Osteoblast (primary cell): ENCODE measurements at places on chromosomes 4 and X. TPM values are rescaled to one million over a fixed set of nuclear protein-coding genes. Genes with fewer than 3 reads are reported as not detected.

The PCDH7 gene
- total RNA-seq = 0.72 and 3.8 TPM in 2 replicates

The PRR27 gene
- not detected in 2 replicates for total RNA-seq

The NUDT10 gene
- total RNA-seq = 2.5 and 2.7 TPM in 2 replicates

The CXCL3 gene
- 0.36 TPM in 1 of 2 replicates, not detected in the other for total RNA-seq

GRCh38 chr4:142840516-142841123 is 5.5 kb downstream of the INPP4B start:
- DNase-seq = no peak

- DNase-seq = peak; percentile 84
Measured at GRCh38 chrX:119887721-119888425, 7.8 kb upstream of the AKAP14 start.

DNA sequence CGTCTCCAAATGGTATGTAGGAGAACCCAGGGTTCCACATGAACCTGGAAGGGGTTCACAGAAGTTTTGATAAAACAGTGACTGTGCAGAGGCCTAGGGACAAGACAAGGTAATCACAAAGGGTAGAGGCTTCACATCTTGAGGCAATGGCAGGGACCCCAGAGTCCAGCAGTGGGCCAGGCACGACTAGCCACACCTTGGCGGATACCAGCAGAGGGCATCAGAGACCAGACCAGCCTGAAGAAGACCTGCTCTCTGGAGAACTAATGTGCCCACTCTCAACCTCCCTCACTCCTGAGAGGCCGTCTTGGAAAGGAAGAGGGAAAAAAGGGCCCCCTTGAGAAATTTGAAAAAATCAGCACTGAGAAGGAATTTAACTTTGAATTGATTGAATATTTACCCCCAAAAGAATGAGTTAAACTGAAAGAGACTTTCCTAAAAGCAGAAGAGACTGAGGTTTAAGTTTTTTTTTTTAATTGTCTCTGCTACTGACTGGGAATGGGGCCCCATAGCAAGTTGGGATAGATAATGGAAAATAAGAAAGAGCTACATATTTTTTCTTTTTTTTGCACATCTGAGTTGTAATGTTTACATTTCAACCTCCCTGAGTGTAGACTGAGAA is 243.8 kb upstream of the JADE1 start:
- no peak for DNase-seq

DNA sequence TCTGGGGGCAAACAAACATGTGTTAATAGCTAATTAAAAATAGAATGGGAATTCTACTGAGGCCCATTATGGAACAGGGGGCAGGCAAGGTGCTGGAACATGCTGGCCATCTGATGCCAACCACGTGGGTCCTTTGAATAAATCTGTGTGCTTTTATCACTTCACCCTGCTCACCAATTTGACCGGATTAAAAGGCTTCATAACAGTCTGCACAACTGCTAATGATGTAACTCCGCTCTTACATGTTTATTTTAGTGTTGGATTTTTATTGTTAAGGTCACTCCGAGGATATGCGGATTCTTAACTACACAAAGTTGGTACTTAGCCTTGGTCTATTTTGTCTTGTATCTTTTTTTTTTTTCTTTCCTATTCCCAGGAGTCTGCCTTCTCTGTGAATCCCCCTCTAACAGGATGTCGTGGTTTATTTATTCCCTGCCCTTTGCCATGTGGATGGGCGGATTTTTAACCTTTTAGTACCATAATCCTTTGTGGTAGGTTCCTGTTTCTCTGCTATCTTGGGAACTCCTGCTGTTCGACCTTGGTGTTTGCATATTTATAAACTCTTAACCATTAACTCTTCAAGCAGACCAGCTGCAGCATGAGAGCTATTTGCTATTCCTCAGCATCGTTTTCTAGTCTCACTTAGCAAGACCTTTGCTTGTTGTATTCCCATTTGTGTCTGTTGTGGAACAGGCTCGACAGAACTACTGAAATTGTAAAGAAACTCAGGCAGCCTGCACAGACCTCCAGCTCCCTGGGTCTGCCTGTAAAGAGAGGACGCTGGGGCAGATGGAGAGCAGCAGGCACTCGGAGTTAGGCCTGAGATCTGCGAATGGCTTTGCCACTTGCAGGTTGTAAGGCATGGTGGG is 38.0 kb downstream of the TRIM2 start:
- no peak for DNase-seq

- DNase-seq = peak; percentile 58
Measured at GRCh38 chr4:109820563-109820962, 5.0 kb downstream of the GAR1 start.

GRCh38 chr4:88420844-88421243 is 36.1 kb upstream of the HERC5 start:
- no peak for DNase-seq

GRCh38 chr4:168537086-168537485 is 40.2 kb downstream of the PALLD start:
- DNase-seq = no peak

DNA sequence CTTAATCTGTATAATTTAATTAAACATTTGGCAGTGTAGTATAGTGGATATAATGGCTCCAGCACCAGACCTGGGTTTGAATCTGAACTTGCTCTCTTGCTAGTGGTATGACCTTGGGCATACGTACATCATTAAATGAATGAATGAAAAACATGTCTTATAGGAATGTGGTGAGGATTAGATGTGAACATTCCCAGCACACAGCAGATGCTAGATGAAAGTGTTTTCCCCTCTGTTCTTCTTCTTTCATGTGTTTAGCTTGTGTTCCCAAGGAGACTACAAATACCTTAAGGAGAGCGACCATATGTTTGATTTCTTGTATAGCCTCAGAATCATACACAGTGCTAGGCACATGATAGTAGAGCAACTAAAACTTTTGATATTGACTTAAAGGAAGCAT is 56.5 kb downstream of the CT47B1 start:
- no peak for DNase-seq

GRCh38 chrX:71578253-71579135 is at the start of gene GCNA:
GCNA (plus strand) TSS chrX:71578437; CDS start chrX:71580822, 2,385 bp downstream.
- DNase-seq = no peak

DNA sequence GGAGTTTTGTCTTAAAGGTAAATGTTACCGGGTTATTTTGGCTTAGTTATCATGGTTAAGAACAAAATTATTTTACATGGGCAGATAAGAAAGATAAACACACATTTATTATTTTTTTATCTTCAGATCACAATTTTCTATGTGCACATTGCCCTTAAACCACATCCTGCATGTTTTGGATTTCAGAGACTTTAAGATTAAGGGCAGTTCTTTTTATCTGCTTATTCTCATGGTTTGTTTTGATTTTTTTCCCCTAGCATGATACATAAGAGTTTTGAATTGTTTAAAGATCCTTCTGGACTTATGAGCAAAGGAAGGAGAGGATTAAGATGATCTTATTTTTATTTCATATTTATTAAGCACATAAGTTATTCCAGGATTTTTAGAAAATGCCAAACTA is 190.1 kb upstream of the BMP3 start:
- no peak for DNase-seq
